ENCODE measurements at places on chromosomes 16 and 17.

- no peak for DNase-seq
Measured at GRCh38 chr16:67357561-67357960, 30.9 kb downstream of the LRRC36 start.

DNA sequence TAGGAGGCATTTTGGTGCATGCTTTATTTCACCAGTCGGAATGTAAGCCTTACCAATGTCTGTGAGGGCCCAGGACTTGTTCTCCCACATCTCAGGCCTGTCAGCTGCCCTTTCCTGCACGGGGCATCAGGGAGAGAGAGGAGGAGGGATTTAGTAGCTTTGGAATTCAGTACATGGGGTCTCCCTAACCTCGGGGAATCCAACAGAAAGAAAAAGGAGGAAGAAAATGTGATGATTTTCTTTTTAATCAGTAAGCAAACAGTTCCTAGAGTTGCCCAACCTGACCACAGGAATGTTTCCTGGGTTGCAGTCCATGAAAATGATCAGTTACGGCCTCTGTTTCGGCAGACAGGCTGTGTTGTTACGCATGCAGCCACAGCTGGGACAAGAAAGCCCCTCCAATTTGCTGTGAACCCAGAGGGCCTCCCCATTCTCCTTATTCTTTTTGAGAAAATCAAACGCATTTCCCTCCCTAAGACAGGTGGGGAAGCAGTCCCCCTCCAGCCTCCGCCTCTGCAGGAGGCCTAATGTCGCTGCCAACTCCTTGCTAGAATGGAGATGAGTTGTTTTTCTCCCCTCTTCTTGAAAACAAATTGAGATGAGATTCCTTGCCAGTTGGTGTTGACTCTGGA is 53.1 kb upstream of the TANGO6 start:
- DNase-seq = peak; percentile 47

- no peak for DNase-seq
Measured at GRCh38 chr17:33689725-33690124, 396.6 kb upstream of the ASIC2 start.

DNA sequence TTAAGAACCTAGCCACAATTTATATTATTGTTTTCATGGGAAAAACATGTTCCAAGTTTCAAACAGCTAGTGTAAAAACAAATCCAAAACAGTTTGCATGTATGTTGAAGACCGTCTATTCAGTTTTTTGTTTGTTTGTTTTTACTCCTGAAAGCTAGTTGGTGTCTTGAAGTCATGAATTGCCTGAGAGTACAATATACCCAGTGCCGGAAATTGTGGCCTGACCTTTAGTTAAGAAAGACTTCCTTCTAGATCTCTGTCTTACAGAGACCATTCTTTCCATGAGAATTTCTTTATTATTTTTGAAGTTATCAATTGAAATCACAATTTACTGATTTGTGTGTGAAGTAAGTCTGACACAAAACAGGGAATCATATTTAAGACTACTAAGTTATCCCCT is 474.8 kb downstream of the KCNJ2 start:
- DNase-seq = no peak

DNA sequence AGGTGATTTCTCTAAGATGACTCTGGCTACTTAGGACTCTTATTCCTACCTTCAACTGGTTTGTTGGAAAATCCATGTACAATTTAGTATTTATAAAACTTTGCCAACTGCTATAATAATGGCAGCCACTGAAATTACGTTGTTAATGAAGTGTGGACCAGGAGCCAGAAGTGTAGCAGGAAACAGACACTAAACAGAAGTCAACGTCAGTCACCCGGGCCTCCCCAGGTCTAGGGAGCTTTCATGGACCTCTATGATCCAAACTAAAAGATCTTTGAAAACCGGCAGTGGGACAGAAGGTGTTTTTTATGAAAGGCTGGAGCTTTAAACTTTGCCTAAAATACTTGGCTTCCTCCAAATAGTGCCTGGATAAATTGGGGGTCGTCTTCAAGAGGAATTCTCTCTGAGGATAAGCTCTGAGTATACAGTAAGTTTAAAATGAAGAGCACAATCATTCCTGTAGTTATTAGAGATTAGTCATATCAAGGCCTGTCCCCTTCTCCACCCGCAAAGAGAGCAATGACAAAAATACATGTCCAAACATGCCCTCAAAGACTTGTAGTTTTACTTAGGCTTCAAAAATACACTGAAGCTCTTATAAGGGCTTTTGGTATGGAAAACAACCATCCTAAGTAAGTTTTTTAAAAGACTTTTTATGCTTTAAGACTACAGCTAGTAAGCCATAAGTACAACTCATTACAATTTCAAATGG is 34.6 kb downstream of the DCUN1D3 start:
- no peak for DNase-seq

DNA sequence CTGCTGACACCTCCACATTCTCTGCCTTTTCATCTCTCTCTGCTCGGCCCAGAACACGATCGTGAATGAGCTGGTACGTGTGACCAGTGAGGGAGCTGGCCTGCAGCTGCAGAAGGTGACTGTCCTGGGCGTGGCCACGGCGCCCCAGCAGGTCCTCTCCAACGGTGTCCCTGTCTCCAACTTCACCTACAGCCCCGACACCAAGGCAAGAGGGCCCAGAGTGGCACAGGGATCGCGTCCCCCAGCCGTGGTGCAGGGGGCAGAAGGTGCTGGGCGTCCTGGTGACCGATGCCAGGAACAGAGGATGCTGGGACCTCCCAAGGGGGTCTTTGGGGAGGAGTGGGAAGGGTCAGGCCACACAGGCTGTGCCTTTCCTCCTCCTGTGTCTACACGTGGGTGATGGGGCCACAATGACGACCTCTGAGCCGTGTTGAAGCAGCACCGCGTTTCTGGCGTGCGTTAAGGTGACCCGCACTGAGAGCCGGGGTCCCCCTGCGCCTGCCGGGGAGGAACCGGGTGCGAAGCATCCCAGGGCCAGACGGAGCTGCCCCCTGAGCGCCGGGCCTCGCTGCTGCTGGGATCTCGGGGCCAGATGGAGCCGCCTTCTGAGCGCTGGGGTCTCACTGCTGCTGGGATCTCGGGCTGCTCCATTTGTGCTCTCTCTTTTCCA is 17.4 kb downstream of the GAA start:
- DNase-seq = no peak

- no peak for DNase-seq
Measured at GRCh38 chr16:8845699-8846298, 23.0 kb downstream of the CARHSP1 start.

- DNase-seq = no peak
Measured at GRCh38 chr17:12342609-12343435, 322.1 kb downstream of the MAP2K4 start.

GRCh38 chr17:236641-237405 is 55.4 kb upstream of the DOC2B start:
- no peak for DNase-seq

DNA sequence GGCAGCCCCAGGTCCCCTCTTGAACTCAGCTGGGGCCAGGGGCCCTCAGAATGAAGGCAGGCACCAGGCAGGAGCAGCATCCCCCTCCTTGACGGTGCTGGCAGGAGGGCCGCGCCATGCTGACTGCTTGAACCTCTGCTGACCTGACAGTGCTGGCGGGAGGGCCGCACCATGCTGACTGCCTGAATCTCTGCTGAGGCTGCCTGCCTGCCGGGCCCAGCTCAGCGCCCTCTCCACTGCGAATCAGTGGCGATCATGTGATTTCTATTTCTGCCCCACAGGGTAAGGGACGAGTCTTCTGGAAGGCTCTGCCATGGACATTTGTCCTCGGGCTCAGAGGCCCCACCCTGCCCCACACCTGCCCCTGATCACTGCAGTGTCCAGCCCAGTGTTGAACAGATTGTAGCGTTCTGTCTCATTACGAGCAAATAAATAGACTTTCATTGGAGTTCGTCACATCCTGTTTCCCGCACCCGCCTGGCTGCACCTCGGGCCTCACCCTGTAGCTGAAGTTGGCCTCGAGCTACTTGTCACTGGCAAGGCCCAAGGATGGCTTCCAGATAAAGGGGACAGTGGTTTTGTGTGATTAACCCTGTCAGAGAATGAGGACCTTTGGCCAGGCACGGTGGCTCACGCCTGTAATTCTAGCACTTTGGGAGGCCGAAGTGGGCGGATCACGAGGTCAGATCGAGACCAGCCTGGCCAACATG is 8.6 kb downstream of the C16orf90 start:
- no peak for DNase-seq

Data from GM04504 (cell line).